ENCODE measurements at places on chromosomes 6 and 20.

DNA sequence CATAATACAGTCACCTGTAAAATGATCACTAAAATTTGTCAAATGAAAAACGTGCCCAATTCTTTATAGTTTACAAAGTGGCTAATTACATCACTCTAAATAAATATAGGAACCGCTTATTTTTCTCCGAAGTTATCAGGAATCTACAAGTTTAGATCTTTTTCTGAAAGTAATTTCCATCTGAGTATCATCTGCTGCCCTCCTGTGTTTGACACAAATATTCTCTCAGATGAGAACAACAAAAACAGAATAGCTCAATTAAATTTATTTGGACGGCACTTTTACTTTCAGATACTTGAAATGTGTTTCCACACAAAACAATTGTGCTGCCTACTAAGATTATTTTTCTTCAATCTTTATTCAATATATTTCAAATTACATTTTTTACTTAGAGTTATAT lies 5.0 kb downstream of the SF3B5 start:
- DNase-seq = no peak

DNA sequence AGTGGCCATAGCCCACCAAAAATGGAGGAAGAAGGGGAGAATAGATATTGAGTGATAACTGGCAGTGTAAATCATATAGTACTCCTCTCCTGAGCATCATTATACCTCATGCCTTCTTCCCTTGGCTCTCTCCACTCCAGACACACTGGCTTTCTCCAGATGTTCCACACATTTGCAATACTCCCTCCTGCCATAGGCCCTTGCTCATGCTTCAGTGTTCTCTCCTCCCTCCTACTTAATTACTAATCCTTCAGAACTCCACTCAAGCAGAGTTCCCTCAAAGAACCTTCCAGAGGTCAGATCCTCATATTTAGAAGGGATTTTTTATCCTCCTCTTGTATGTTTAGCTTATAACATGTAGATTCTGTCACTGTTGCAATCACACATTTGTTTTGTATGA lies 279.5 kb upstream of the SUPT3H start:
- no peak for DNase-seq

GRCh38 chr6:41066867-41067304 lies 5.3 kb downstream of the OARD1 start:
- DNase-seq = peak; percentile 67

DNA sequence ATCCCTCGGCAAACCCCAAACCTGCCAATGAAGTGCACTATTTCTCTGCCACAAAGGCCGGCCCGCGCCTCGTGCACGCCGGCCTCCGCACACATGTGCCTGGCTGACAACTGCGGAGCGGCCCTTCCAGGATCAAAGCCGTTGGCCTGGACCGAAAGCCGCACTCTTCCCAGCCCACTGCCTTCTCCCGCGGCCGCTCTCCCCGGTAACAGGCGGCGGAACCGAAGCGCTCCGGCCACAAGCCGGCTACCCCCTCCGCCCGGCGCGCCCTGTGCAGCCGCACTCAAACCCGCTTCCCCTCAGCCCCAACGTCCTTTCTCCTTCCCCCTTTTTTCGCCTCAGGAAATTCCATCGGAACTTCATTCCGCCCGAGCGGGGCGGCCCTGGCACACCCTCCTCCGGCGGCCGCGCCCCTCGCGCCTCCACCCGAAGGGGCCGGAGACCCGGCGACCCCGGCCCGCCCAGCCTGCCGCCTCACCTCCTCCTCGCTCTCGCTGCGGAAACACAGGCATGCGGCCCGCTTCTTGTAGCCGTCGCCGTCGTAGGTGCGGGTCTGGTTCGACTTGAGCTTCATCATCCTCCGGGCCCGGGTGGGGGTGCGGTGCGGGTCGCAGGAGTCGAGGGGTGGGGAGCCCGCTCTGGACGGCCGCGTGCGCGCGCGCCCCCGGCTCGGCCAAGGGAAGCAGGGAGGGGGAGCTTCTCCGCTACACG lies 528 bp downstream of the NUDT3 start:
- DNase-seq = peak; percentile 29

DNA sequence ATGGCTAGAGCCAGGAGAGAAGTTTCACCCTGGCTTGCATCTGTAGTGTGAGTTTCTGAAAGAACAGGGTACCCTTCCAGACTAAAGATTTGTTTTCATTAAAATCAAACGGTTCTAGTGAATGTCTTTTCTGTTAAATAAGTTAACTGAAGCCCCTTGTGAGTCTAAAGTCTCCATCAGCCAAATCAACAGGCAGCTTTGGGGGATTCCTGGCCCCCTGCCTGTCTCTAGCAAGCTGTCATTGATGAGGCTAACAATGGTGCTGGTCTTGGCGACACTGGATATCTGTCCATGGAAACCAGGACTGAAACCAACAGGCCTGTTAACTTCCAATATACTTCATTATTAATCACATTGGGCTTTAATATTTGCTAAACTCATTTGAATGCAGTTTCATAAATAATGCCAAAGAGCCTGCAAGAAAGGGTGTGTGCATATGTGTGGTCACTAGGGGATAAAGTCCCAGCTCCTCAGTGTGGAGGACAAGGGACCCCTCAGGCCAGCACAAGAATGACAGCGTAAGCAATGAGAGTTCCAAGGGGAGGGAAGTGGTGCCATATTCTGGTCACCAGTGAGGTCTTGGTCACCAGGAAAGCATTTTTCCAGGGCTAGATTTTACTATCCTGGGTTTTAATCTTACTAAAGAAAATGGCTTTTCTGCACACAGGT lies 9.1 kb upstream of the RNF182 start:
- no peak for DNase-seq

DNA sequence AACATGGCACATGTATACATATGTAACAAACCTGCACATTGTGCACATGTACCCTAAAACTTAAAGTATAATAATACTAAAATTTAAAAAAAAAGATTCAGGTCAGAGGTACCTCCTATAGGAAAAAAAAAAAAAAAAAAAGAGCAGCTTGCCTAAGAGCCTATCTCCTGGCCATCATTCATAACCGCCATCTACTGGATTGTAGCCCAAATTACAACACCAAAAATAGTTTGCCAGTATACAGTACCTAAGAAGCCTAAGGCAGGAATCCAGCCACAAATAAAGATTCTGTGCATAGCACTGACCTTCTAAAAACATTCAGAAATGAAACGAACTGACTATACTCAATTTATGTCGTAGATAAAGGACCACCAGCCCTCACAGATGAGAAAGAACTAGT lies 438.4 kb upstream of the ADGRB3 start:
- DNase-seq = peak; percentile 1

GRCh38 chr6:155212106-155212505 lies 51.7 kb upstream of the CLDN20 start:
- no peak for DNase-seq

GRCh38 chr6:56513631-56514030 lies 129.1 kb downstream of the DST start:
- no peak for DNase-seq

DNA sequence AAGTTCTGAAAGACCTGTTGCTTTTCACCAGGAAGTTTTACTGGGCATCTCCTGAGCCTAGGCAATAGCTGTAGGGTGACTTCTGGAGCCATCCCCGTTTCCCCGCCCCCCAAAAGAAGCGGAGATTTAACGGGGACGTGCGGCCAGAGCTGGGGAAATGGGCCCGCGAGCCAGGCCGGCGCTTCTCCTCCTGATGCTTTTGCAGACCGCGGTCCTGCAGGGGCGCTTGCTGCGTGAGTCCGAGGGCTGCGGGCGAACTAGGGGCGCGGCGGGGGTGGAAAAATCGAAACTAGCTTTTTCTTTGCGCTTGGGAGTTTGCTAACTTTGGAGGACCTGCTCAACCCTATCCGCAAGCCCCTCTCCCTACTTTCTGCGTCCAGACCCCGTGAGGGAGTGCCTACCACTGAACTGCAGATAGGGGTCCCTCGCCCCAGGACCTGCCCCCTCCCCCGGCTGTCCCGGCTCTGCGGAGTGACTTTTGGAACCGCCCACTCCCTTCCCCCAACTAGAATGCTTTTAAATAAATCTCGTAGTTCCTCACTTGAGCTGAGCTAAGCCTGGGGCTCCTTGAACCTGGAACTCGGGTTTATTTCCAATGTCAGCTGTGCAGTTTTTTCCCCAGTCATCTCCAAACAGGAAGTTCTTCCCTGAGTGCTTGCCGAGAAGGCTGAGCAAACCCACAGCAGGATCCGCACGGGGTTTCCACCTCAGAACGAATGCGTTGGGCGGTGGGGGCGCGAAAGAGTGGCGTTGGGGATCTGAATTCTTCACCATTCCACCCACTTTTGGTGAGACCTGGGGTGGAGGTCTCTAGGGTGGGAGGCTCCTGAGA lies at the start of gene HFE:
Gene HFE (plus strand): TSS at position 146 of the 832 bp plus-strand sequence. CDS start 12 bp downstream, at position 158.
- no peak for DNase-seq

- peak; percentile 51 for DNase-seq
These were observed 15.5 kb downstream of the CCDC167 start for GRCh38 chr6:37483917-37484785.

DNA sequence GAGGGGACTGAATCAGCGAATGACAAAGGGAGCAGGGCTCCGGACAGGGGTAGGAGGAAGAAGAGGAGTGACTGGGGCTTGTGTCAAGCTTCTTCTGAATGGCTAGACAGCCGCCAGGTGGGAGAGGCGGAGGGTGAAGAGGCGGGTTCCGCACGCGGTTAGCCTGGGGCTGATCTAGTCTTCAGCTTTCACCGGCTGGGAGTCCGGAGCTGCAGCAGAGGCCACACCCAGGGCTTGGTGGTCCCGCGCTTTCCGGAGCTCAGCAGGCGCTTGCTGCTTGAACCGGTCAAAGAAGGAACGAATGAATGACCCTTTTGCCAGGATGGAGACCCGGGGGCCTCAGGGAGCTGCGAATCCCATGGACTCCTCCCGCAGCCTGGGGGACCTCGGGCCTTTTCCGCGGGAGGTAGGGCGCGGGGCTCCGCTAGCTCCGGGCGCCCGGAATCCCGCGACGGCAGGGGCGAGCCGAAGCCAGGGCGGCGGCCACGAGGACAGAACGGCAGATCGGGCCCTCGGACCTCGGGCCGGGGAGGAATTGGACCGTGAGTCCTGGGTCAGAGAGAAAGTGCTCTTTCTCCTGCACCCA lies at the start of gene C6orf141:
Gene C6orf141 (plus strand): TSS at position 177 of the 586 bp plus-strand sequence. CDS start 125 bp downstream, at position 302.
- no peak for DNase-seq

- no peak for DNase-seq
These were observed 24.9 kb upstream of the IER3 start for GRCh38 chr6:30769088-30769852.

GRCh38 chr6:44531442-44532015 lies 144.0 kb downstream of the CDC5L start:
- no peak for DNase-seq

GRCh38 chr6:22023937-22024336 lies 272.9 kb downstream of the PRL start:
- DNase-seq = no peak

DNA sequence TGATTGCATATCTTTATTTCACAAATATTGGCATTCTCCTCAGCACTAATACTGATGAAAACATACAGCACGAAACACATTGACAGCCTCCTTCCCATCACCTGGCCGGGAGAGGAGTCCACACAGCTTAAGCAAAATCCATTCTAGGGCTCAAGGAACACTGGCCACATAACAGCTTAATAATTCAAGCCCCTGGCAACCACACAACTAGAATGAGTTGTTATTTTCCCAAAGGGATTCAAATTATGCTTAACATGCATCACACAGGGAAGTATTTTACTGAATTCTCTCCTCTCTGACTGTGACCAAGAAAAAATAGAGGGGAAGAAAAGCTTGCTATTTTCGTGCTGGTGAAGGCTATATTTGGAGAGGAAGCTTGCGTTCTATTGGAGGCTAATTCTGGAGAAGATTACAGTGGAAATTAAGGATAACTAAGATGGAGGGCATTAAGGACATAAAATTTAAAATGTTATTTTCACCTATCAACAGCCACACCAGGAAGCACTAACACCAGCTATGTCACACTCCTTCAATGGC lies 198.5 kb downstream of the ADGRG6 start:
- DNase-seq = no peak

GRCh38 chr6:157978021-157978783 lies 3.5 kb upstream of the SYNJ2 start:
- DNase-seq = no peak

- DNase-seq = no peak
These were observed 476 bp upstream of the BCKDHB start for GRCh38 chr6:80105972-80106417.

GRCh38 chr6:90729057-90729456 lies 142.2 kb upstream of the MAP3K7 start:
- no peak for DNase-seq

DNA sequence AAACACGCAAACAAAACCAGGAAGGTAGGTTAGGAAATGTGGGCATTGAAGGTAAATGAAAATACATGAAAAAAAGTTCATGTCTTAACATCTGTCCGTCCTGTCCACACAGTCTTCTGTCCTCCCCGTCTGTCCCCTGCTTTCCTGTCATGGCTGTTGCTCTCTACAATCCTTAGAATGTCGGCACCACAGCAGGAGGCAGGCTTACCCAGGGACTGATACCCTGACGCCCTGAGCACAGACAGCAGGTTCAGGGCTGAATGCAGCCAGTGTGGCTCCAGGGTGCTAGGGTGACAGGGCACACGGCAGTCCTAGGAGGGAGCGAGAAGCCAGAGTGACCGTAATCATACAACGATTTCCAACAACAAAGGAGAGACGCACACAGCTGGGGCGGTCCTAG lies 123.7 kb downstream of the IRF4 start:
- DNase-seq = no peak

GRCh38 chr6:4922488-4923037 lies 81.3 kb downstream of the RPP40 start:
- no peak for DNase-seq

Measured in NCI-H1694 treated with DMSO at 0.1 percent for 48 hours (cell line).